Central memory CD4-positive, alpha-beta T cell (primary cell): ENCODE measurements at places on chromosomes 1 and 21.

GRCh38 chr1:62735491-62736171 is 47.4 kb upstream of the DOCK7 start:
- DNase-seq = no peak

DNA sequence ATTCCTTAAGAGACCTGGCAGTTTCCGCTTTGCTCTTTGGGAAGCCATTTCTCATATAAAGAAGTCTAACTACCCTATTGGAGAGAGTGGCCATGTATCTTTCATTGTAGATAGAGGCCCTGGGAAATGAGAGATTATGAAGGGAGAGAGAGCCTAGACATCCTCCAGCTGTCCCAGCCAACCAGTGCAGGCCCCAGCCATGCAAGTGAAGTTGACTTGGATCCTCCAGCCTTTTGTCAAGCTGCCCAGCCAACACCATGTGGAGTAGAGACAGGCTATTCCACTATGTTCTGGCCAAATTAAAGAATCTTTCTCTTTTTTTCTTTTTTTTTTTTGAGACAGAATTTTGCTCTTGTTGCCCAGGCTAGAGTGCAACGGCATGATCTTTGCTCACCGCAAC is 7.1 kb upstream of the ANP32E start:
- no peak for DNase-seq

- DNase-seq = peak; percentile 51
Measured at GRCh38 chr1:201982623-201983379, at the start of gene RNPEP. Gene RNPEP, plus strand, starts transcription at chr1:201982648. Its CDS starts 19 bp downstream, at chr1:201982667.

GRCh38 chr1:201912832-201913231 is 24.1 kb downstream of the SHISA4 start:
- no peak for DNase-seq

- DNase-seq = no peak
Measured at GRCh38 chr1:87042111-87042811, 127.8 kb downstream of the HS2ST1 start.

GRCh38 chr1:35675773-35676172 is 34.4 kb upstream of the PSMB2 start:
- DNase-seq = no peak

DNA sequence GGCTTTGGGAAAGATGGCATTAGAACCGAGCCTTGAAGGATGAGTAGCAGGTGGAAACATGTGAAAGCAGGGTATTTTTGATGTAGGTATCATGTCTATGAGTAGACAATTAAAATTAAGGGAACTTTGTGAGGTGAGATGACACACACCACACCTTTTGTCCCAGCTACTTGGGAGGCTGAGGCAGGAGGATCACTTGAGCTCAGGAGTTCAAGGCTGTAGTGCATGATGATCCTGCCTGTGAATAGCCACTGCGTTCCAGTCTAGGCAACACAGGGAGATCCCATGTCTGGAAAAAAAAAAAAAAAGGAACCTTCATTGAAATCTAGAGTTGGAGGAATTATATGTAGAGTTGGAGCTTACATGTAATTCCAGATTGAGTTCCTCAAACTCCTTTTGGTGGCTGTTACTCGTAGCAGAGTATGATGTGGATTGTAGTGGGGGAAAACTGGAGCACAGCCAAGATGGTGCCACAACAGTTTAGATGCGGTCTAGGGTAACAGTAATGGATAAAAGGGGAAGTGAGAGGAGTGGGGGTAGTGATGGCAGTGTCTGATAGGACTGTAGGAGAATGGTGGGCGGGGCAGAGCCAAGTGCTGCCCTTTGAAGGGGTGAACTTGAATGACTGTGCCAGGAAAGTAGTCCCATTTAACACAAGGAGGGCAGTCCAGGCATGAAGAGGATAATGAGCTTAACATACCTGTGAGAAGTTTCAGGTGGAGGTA is 17.4 kb downstream of the AK4 start:
- no peak for DNase-seq

DNA sequence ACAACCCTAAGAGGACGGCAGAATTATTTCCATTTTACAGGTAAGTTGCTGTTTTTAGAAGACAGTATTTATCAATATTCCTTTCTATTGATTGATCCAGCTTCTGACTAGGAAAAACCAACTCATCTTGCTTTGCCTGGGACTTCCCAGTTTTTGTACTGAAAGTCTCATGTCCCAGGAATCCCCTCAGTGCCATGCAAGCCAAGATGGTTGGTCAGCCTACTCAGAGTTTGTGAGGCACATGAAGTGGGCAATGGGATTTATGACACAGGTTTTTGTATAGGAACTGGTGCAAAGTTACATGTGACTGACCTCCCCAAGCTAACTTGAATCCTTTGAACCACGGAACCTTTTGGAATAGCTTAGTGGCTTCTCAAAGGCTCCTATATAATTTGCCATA is 45.5 kb downstream of the GNG12 start:
- no peak for DNase-seq

DNA sequence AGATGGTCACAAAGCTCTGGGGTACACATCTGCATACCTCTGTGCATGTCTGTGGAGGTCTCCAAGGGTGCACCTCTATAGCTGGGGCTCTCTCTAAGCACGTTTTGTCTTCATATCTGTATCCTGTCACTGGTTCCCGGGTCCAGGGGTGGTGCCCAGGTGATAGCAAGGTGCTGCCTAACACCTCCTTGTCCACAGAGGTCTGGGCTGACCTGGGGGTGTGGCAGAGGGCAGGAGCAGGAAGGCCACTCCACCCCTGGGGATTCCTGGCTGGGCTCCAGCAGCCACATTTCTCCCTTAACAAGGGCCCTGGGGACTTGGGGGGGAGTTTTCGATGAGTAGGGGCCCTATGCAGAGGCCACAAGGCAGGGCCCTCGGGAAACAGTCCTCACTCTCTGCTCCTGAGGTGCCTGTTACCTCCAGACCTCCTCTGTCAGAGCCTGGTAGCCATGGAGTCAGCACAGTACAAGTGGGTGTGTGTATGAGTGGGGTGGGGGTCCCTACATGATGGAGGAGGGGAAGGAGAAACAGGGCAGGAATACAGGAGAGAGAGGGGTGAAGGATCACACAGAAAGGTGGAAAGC is 7.0 kb upstream of the CDCP2 start:
- DNase-seq = no peak

DNA sequence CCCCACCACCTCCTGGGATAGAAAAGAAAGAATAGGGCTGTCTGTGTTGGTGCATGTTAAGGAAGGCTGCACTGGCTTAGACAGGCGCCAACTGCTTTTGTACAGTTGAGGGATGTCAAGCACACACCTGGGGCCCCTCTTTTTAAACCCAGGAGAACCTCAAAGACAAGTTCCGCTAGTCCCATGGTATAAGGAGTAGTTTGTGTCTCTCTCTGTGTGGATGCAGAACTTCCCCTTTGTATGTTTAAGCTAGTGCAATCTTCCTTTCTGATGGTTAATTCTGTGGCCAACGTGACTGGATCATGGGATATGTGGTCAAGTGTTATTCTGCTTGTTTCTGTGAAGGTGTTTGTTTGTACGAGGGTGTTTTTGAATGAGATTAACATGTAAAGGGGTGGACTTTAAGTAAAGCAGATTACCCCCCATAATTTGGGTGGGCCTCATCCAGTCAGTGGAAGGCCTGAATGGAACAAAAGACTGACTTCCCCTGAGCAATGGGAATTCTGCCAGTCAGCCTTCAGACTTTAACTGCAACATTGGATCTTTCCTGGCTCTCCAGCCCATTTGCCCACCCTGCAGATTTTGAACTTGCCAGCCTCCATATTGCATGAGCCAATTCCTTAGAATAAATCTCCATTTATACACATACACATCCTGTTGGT is 9.5 kb upstream of the DUSP10 start:
- no peak for DNase-seq

DNA sequence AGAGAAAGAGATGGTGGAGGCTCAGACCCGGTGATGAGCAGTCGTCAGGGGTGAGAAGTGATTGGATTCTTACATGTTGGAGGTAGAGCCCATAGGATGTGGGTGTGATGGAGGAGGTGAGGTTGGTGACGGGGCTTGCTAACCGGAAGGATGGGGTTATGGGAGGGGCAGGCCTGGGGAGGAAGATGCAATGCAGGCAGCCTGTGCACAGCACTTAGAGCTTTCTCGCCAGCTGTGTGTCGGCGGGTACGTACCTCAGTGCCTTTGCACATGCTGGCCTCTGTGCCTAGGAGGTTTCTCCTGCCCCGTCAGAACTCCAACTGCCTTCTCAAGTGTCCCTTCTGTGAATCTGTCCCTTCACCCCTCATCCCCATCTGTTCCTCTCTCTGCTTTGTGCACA is 2.9 kb upstream of the BSND start:
- DNase-seq = peak; percentile 78

DNA sequence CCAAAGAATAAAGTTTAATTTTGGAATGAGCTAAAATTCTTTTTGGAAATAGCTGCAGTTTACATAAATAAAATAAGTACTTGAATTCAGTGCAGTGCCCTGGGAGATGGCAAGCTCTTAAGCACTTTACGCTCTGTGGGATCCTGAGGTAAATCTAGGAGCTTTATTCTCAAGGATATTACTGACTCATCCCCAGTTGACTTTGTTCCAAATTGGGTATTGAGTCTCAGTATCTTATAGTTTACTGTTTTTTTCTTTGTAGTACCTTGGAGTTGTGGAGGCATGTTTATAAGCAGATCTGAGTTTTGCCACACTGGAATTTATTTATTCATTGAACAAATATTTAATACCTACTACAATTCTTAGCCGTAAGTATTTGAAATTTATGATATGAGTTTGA is 27.4 kb upstream of the HRNR start:
- DNase-seq = no peak

DNA sequence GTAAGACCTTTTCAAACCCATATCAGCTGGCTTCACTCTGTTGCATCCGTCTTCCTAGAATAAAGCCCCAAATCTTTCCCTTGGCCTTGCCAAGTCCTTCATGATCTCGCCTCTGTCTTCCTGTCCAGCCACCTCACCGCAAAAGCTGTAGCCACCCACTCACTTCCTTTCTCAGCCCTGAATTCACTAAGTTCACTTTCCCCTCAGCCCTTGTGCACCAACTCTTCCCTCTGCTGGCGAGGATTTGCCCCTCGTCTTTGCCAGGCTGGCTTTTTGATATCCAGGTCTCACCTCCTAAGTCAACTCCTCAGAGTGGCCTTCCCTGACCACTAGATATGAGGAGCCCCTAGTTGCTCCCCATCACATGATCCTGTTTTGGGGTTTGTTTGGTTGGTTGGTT is 3.9 kb upstream of the COL16A1 start:
- no peak for DNase-seq

- peak; percentile 14 for DNase-seq
Measured at GRCh38 chr21:30831194-30831765, 1.7 kb upstream of the KRTAP7-1 start.

GRCh38 chr1:69103213-69103612 is 464.5 kb upstream of the LRRC7 start:
- no peak for DNase-seq

- DNase-seq = peak; percentile 36
Measured at GRCh38 chr1:78651241-78651640, 1.6 kb downstream of the IFI44 start.

GRCh38 chr1:247332215-247332622 is 552 bp upstream of the ZNF496 start:
- peak; percentile 27 for DNase-seq

- DNase-seq = no peak
Measured at GRCh38 chr1:112004076-112004475, 14.6 kb upstream of the KCND3 start.

DNA sequence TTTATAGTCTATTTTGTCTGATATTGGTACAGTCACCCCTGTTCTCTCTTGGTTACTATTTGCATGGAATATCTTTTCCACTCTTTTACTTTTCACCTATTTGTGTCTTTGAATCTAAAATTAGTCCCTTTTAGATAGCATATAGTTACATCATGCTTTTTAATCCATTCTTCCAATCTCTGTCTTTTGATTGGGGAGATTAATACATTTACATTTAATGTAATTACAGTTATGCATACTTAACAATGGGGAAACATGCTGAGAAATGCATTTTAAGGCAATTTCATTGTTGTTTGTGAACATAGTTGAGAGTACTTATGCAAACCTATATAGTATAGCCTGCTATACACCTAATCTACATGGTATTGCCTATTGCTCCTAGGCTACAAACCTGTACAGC is 48.4 kb upstream of the ATP6V1G3 start:
- no peak for DNase-seq

DNA sequence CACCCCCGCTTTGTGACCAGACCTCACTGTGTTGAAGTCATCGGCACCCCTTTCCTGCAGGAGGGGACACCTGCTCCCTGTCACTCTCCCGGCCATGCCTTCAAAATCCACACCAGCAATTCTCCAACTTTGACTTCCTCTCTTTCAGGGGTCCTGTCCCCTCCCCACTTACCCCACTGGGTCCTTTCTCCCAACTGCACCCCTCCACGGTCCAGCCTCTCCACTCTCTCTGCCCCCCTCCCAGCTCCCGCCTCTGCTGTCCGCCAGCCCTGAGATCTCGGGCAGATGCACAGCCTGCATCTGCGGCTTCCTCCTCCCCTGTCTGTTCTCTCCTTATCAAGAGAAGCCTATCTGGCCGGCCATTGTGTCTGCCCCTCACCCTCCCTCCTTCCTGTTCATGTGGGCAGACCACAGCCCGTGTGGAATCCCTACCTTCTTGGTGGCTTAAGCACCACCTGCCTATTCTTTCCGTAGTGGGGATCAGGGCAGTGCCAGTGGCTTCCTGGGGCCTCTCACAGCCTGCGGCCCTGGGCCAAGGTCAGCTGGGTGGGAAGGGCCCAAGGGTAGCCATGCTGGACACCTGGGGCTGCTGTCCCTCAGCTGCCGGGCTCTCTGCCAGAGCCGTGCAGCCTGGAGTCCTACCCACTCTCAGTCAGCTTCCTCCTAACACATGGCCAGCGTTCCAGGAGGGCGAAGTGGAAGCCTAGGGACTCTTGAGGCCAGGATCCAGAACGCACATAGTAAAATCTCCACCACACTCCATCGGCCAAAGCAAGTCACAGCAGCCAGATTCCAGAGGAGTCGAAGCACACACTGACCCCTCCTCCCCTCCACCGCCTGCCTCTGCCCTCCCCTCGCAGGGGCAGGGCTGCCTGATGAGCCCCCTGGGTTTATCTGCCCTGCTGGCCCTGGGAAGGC is 5.1 kb upstream of the HES4 start:
- no peak for DNase-seq

DNA sequence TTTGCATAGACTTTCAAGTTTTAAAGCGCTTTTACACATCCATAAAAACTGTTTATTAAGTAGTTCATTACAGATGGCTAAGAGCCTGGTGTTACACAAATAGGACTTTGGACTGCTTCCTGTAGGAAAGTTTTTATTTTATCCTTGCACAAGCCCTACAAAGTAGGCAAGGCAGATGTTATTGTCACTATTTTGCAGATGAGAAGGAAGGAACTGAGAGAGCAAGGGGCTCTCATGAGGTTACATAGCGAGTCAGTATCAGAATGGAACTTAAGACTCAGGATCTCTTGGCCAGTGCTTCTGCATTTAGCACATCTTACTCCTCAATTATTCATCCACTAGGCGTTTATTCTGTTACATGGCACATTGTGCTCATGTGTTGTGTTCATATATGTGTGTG is 2.6 kb upstream of the MAPKAPK2 start:
- DNase-seq = no peak

DNA sequence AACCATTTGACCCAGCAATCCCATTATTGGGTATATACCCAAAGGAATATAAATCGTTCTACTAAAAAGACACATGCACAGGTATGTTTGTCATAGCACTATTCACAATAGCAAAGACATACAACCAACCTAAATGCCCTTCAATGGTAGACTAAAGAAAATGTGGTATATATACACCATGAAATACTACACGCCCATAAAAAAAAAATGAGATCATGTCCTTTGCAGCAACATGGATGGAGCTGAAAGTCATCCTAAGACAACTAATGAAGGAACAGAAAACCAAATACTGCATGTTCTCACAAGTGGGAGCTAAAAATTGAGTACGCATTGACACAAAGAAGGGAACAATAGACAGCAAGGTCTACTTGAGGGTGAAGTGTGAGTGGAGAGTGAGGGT is 72.0 kb downstream of the EIF4G3 start:
- no peak for DNase-seq
